Activated CD4-positive, alpha-beta T cell treated with anti-CD3 and anti-CD28 coated beads, Interleukin-2, Interleukin-4, amounts not matched to agents 100 ng/mL and 50 ng/mL, durations not matched to agents 16 hours and 8 hours (primary cell): ENCODE measurements at places on chromosomes 2 and 18.

DNA sequence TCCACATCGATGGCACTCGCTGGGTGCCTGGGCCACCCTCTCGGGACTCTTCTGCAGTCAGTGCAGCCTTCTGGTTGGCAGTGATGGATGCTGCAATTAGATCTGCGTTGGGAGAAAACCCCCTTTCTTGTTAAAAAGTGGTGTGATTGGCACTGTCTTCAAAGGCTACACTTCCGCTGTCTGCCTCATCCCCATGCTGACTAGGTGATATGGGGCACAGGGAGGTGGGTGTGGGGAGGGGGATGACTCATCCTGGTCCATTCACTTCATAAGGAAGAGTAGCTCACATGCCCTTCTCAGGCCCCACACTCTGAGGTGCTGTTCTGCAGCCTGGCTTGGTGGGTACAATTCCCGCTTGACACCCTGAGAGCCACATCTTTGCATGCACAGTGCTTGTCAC is 77.4 kb downstream of the THNSL2 start:
- DNase-seq = no peak

- DNase-seq = no peak
These were observed 177.4 kb upstream of the CWC22 start for GRCh38 chr2:180184506-180184905.

DNA sequence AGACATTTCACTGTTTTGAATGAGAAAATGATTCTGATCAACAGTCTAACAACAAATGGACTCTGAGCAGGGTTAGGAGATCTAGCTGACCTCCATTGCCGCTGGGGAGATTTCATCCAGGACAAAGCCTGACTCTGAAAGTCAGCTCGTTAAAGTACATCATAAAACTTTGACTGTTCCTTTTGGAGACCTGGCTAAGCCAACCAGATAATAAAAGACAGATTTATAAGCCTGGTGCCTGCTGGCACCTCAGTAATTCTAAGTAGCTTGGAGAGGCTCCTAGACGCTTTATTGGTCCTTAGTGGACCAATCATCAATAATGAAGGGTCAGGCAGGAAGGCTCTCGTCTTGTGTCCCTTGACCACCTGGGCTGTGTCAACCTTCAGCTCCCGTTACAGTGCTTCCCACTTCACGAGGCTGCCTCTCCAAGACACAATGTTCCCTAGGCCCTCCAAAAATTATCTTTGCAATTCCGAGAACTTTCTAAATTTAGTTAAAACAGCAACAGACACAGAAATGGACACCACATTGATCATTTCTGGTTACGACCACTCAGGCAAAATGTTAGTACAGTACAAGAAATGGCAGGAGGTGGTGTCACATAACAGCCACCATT is 47.9 kb upstream of the PMAIP1 start:
- no peak for DNase-seq

DNA sequence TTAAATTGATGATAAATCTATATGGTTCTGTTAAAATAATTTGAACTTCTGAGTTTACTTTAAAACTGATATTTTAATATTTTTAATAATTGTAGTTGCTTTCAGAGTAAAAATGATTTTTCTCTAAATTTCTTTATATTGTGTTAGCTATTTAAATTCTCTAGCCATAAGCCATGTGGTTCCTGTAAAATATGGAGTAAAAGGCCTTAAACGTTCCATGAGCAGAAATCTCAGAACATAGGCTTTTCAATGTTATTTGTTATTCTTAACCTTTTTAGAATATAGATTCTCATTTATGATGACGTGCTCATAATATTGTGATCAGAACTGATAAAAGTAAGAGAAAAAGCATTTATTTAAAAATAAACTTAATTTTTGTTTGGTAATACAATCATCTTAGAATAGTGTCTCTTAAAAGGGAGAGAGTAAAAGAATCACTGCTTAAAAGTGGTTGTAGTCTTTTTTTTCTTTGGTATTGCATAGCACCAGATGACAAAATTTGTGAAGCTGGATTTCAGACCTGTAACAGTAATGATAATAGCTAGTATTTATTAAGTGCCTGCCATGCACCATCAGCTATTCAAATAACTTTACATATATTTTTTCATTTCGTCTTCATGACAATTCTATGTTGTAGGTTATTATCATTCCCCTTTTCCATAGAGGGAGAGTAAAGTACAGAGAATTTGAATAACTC is 2.7 kb downstream of the BMPR2 start:
- DNase-seq = no peak

GRCh38 chr2:46252891-46253659 is 44.1 kb upstream of the EPAS1 start:
- DNase-seq = no peak

DNA sequence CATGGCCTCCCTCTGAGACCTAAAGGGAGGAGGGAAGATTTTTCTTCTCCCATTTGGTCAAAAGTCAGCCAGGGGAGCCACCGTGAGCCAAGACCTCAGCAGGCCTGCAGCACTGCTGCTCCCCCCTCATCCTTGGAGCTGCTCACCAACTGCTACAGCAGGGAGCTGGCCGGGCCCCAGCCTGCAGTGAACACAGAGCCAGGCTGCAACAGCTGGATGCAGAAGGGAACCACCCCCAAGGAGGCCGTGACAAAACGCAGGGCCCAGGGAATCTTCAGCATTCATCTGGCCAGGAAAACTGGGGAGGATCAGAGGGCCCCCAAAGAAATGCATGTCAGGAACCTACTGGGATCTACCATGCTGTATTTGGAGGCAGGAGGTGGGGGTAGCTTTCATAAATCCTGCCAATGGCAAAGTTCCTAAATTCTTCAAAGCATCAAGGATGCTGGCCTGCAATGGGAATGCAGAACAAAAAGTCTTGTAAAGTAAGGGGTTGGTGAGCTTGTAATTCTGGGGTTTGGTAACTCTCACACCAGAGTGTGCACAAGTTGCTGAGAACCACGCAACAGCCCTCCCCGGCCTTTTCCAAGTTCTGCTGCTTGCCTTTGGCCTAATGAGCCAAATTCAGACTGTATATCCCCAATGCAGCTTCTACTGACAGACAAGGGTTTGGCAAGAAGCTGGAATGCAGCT is 61.0 kb downstream of the CACNB4 start:
- no peak for DNase-seq

GRCh38 chr2:197037863-197038398 is 111.4 kb upstream of the PGAP1 start:
- DNase-seq = no peak

- no peak for DNase-seq
These were observed 3.2 kb downstream of the MARS2 start for GRCh38 chr2:197708331-197708730.

DNA sequence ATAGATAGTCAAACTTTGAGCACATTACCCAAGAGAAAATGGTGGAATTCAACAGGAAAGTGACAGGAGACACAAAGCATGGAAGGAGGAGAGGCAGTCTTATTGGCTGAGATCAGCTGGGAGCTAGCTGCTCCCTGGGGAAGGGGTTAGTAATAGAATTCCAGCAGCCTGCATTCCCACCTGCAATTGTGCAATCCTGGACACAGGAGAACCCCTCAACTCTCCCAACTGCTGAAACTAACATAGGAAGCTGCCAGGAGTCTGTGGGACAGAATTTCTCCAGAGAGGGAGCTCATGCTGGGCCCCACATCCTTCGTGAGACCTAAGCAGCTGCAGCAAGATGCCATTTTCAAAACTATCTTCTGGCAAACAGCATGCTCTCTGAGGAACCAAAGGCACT is 69.8 kb upstream of the ACVR1C start:
- DNase-seq = no peak

DNA sequence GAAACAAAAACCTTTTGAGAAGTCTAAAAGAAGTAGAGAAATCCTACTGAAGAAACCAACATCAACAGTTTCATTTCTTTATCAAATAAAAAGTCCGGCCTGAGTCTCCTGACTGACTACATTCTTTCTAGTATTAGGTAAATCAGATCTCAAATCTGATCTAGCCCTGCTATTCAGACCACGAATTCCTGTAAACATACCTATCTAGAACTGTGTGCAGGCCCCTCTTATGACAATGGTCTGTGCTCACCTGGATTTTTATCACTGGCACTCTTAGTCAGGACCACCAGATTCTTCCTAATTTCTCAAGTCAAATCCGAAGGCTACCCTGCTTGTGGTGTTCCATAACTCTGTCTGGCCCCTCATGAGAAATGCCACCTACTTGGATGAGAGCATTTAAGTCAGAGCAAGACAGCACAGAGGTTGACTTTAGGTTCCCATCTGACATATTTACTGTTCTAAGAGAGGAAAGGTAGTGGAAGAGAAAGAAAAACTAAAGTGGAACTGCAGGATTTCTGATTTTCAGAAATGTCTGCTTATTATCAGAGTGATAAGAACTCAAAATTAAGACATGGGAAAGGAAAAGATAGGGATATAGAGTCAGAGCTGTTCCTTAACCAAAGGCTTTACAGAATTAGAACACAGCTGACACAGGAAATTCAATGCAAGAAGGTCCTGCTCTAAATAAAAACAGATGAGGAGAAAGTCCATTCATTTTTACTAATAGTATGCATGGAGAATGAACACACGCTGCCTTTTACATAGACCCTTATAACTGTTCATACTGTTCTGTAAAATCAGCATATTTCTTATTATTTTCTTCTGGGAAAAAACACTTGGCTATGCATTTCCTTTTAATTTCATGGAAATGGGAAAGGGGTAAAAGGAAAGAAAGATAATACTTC is 56.5 kb downstream of the SLC8A1 start:
- DNase-seq = no peak

- no peak for DNase-seq
These were observed 33.2 kb upstream of the REEP1 start for GRCh38 chr2:86370579-86370978.

GRCh38 chr18:46578987-46579386 is 78.0 kb downstream of the LOXHD1 start:
- no peak for DNase-seq

- no peak for DNase-seq
These were observed 1359.7 kb upstream of the NRXN1 start for GRCh38 chr2:52391621-52392020.

GRCh38 chr2:72141032-72141645 is 6.5 kb downstream of the CYP26B1 start:
- no peak for DNase-seq

DNA sequence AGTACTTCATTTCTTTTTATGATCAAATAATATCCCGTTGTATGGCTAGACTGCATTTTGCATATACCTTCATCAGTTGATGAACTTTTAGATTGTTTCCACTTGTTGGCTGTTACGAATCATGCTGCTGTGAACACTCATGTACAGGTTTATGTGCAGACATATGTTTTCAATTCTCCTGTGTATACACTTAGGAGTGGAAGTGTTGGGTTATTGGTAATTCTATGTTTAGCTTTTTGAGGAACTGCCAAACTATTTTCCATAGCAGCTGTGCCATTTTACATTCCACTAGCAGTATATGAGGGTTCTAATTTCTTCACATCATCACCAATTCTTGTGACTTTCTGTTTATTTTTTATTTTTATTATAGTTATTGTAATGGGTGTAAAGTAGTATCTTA is 32.1 kb upstream of the LCLAT1 start:
- DNase-seq = no peak

GRCh38 chr2:62785216-62785615 is 79.7 kb downstream of the EHBP1 start:
- DNase-seq = peak; percentile 4

- no peak for DNase-seq
These were observed 77.2 kb upstream of the SLC38A11 start for GRCh38 chr2:165032559-165032958.

- DNase-seq = no peak
These were observed 49.8 kb downstream of the GLS start for GRCh38 chr2:190930411-190930810.

GRCh38 chr2:189232759-189233406 is 53.3 kb upstream of the COL5A2 start:
- no peak for DNase-seq

GRCh38 chr18:40553029-40553428 is 1402.0 kb upstream of the PIK3C3 start:
- no peak for DNase-seq

- no peak for DNase-seq
These were observed 104.7 kb downstream of the TMEM185B start for GRCh38 chr2:120118471-120118870.

DNA sequence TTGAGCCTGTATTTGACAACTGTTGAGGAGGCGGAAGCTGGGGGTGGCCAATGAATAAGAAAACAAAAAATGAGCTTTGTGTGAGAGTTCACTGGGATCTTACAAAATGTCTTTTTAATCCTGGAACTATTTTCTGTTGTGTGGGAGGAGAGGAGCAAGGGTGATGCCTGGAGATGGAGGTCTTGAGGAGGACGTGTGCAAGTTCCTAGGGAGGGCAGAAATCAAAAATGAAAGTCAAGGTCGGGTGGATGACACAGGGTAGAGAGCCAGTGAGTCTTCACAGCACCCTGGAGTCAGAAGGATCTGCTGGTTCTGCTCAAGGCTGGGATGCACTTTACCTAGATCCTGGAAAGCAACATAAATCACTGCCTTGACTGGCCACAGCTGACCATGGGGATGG is 180.3 kb upstream of the PKDCC start:
- DNase-seq = no peak

DNA sequence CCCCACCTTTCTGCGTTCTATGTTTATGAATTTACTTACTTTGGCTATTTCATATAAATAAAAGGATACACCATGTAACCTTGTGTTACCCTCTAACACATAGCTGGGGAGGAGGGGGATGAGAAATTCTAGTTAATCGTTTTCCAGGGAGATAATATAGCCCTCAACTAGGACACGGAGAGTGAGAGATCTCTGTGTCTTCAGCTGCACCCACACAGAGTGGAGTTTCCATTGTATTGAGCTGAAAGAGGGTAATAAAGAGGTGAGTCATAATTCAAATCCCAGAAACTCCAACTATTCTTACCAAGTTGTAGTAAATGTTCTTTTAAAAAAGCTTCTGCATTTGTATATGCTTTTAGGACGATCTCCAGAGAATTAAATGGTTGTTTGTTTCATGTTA is 110.1 kb upstream of the SULT1C3 start:
- DNase-seq = no peak

DNA sequence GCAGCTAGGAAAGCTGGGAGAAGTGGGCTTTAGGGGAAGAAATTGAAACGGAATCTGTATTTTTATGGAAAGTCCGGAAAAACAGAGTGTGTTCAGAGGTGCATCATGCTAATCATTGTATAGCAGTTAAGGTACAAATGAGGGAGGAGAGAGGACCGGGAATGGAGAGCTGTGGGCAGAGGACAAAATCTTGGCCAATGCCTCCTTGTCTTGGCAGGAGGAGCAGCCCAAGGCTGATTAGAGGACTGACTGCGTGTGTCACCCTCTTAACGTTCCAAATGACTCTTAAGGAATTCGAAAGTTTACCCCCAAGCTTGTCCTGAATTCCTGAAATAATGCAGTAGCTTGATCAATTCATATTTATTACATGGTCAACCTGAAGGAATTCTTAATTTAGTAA is 81.0 kb downstream of the ZNF236 start:
- no peak for DNase-seq

- no peak for DNase-seq
These were observed 18.6 kb upstream of the IL18R1 start for GRCh38 chr2:102337012-102337411.

GRCh38 chr2:46431481-46432235 is 47.7 kb upstream of the TMEM247 start:
- no peak for DNase-seq
